ENCODE measurements at places on chromosomes 7 and 10. TPM values are rescaled to one million over a fixed set of nuclear protein-coding genes. Genes with fewer than 3 reads are reported as not detected.
A peak's percentile ranks its signal among the peaks of the same experiment; 100 is the strongest.

The DGKI gene
- total RNA-seq = 1.3 TPM

DNA sequence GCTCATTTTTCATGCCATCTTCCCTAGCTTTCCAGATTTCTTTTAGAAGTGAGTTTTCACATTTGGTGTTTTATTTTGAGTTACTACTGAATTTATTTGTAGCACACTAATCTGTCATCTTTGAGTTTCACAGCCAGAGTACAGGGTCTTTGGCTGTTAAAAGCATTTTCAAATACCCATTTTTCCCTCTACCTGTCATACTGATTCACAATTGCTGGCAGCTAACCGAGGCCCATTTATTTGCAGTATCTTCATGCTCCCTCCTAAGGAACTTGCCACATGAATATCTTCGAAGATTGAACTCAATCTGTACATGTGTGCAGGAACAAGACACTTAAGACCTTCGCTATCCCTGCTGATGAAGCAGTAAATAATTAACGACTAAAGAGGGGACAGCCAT, 44.8 kb upstream of the DKK1 start:
- no peaks in the 10 kb centered on the region for H3K4me1 ChIP-seq
- H3K27ac ChIP-seq = no peak overlapping the region
- H3K4me3 ChIP-seq = no peak overlapping the region
- no peaks in the 10 kb centered on the region for H3K36me3 ChIP-seq

- H3K4me3 ChIP-seq = no peak overlapping the region
- H3K27ac ChIP-seq = no peak overlapping the region
- DNase-seq = peak; percentile 78
- peaks cover 9% of the 10 kb centered on the region for H3K4me1 ChIP-seq
These were observed 4.0 kb upstream of the ARMS2 start for GRCh38 chr10:122450353-122450990.

- no peak overlapping the region for H3K27ac ChIP-seq
- no peaks in the 10 kb centered on the region for H3K36me3 ChIP-seq
- DNase-seq = no peak
- H3K27me3 ChIP-seq = no peaks in the 10 kb centered on the region
These were observed 267.5 kb downstream of the SDK1 start for GRCh38 chr7:3568516-3568915.

DNA sequence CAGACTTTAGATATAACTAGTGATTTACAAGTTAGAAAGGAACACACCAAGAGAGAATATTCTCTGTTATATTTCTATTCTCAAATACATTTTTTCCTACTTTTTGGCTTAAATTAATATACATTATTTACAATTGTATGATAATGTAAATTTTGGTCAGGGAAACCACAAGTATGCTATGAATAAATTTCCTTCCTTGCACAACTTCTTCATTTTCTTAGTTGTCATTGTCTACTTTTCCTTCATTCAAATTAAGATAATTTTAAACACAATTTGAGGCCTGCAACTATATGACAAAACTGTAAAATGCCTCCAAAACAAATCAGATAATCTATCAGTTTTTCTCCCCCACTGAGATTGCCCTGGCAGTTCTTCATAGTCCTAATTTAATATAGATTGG, 131.3 kb downstream of the CDK14 start:
- no peak overlapping the region for H3K27ac ChIP-seq
- no peaks in the 10 kb centered on the region for H3K27me3 ChIP-seq
- no peaks in the 10 kb centered on the region for H3K36me3 ChIP-seq
- no peak for DNase-seq
- peaks cover 19% of the 10 kb centered on the region for H3K4me1 ChIP-seq
- H3K4me3 ChIP-seq = no peak overlapping the region

GRCh38 chr7:75010036-75010435, 45.5 kb downstream of the CASTOR2 start:
- no peak for DNase-seq
- H3K4me3 ChIP-seq = no peak overlapping the region
- no peak overlapping the region for H3K27ac ChIP-seq
- peaks cover 7% of the 10 kb centered on the region for H3K4me1 ChIP-seq
- peaks cover 25% of the 10 kb centered on the region for H3K36me3 ChIP-seq

Measured in esophagus muscularis mucosa (tissue), 4 donors.